Gastrocnemius medialis (tissue), 4 donors: ENCODE measurements at places on chromosomes 16 and 17. TPM values are rescaled to one million over a fixed set of nuclear protein-coding genes. Genes with fewer than 3 reads are reported as not detected.

GGT6 gene
- not detected for total RNA-seq

CMTR2 gene
- total RNA-seq = 12.0 TPM

CES5A gene
- total RNA-seq = not detected

CTRL gene
- total RNA-seq = not detected

FBXW10 gene
- total RNA-seq = 0.09 TPM

KRTAP9-4 gene
- total RNA-seq = not detected

GALNS gene
- total RNA-seq = 10.1 TPM

CPNE7 gene
- not detected for total RNA-seq

CDH16 gene
- 0.16 TPM for total RNA-seq

YPEL3 gene
- 117 TPM for total RNA-seq

CFAP97D1 gene
- total RNA-seq = not detected

C17orf50 gene
- total RNA-seq = not detected

UNC45B gene
- 110 TPM for total RNA-seq

KRTAP1-5 gene
- not detected for total RNA-seq

IL21R gene
- total RNA-seq = not detected

DDX52 gene
- 16.9 TPM for total RNA-seq

ZSCAN32 gene
- total RNA-seq = 4.0 TPM

CDH15 gene
- total RNA-seq = 52.6 TPM

KIF18B gene
- total RNA-seq = not detected

NPIPB2 gene
- 5.5 TPM for total RNA-seq

PIK3R5 gene
- 2.0 TPM for total RNA-seq

ABCC11 gene
- total RNA-seq = not detected

LGALS9 gene
- 2.4 TPM for total RNA-seq

VAC14 gene
- total RNA-seq = 27.8 TPM

CA5A gene
- not detected for total RNA-seq

RGS11 gene
- total RNA-seq = 1.5 TPM

NRN1L gene
- 1.1 TPM for total RNA-seq

CDRT15 gene
- total RNA-seq = not detected

ZG16B gene
- not detected for total RNA-seq

MAPT gene
- total RNA-seq = 93.3 TPM

ADGRG3 gene
- total RNA-seq = not detected

SOCS1 gene
- 1.1 TPM for total RNA-seq

NUP85 gene
- 16.4 TPM for total RNA-seq

HSD17B2 gene
- total RNA-seq = not detected

RCVRN gene
- total RNA-seq = not detected

PPP1R27 gene
- total RNA-seq = 502 TPM

PGP gene
- 19.6 TPM for total RNA-seq

ABCA3 gene
- 11.7 TPM for total RNA-seq

ADAT1 gene
- total RNA-seq = 44.8 TPM

RAD51C gene
- total RNA-seq = 6.4 TPM
